Mucosa of descending colon (tissue), 3 donors: ENCODE measurements at places on chromosomes 7 and 10.

DNA sequence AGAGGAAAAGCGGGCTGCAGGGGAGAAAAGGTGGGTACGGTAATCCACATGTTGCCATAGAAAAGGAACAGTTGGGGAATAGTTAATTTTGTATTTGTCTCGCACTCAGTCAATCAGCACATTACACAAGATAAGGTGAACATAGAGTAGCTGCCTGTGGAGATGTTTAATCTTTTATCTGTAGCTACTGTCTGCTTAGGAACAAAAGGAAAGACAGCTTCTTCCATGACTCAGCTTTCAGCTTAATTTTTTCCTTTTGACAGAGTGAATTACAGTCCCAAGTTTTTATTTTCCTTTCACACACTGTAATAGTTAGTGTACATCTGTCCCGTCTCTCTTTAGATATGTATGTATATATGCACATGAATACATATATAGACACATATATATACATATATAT is 39.3 kb upstream of the PODXL start:
- DNase-seq = no peak

DNA sequence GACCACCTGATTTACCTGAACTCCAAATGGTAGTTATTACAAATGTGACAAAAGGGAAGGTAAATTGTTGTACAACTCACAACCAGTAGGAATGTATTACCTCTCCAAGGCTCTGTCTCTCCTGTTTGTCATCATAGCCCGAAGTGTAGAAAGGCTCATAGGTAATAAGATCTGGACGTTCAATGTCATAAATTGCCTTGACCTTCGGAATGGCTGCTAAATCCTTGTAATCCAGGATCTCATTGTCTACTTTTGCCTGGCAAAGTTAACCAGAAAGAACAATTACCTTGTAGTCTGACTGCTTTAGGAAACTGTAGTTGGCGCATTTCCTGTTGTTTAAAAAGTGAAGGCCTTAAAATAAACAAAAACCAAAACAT is 68.6 kb upstream of the AFAP1L2 start:
- DNase-seq = no peak

DNA sequence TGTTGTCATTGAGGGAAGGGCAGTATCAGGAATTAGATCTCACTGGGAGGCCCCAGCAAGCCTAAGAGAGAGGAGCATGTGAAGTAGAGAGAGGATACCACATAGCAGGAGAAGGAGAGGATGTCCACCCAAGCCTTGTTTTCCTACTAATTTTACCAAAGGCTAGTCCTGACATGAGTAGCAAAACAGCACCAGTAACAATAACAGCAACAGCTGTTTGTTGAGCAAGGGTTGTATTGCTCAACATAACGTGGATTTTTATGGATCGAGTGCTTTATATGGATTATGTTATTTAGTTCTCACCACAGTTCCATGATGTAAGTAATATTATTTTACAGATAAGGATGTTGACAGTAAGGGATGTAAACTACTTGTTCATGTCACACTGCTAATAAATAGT is 135.2 kb upstream of the DLX6 start:
- no peak for DNase-seq

DNA sequence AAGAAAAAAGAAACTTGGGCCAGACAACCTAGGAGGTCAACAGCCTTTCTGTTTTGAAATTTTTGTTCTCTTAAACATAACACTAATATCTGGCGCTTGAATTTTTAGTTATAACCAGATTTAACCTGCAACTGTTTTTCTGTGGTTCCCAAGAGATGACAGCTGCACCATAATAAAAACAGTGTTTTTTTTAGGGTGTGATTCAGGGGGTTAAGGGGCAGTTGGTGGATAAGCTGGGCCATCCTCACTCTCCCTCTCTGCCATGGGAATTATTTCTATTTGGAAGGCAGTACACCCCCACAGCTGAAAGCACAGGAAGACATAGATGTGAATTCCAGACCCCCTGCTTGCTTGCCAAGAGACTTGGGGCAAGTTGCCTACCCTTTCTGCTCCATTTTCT is 20.1 kb upstream of the TM9SF3 start:
- DNase-seq = no peak

GRCh38 chr7:157990881-157991250 is 596.8 kb downstream of the PTPRN2 start:
- DNase-seq = no peak

GRCh38 chr10:31773749-31774298 is 154.8 kb downstream of the ARHGAP12 start:
- DNase-seq = no peak

DNA sequence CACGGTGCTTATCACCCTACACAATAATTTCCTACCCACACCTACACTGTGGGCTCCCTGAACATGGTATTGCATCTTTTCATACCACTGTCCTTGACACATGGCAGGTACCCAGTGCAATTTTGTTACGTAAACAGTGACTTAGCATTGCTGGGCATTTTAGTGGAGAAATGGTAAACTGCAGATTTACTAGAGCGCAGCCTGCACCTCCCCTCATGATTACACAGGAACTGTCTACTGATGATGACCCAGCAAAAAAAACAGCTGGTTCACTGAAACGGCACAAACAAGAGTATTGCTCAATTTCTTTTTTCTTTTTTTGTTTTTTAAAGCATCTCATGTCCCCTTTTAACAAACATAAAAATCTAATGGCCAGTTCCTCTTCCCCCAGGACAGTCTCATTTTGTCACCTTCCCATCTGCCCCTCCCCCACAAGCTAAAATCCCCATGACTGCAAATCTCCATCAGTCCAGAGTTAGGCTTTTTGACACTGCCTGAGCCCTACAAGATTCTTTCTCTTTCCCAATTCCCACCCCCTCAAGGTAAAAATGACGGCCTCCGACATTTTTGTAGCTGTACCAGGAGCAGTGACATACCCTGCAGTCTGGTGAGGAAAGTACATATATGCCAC is 2.8 kb downstream of the ZNF746 start:
- no peak for DNase-seq

GRCh38 chr10:114388275-114388674 is 16.0 kb downstream of the AFAP1L2 start:
- no peak for DNase-seq

DNA sequence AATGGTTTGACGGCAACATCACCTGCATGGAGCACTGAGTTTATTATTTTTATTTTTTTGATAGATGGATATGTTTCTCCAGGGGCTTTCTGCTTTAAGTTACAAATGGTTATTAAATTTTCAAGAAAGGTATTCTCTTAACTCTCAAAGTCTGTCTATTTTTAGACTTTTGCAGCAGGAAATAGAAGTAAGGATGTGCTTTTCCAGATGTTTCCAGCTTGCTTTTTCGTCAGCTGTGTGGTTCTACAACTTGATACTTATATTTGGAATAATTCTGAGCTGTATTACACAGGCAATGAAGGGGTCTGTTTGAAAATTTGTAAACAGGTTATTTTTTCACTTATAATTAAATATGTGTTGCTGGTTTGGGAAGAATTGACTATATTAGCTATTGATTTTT is 69.0 kb downstream of the CACNB2 start:
- no peak for DNase-seq

- DNase-seq = no peak
These were observed 58.4 kb downstream of the C10orf105 start for GRCh38 chr10:71661060-71661622.

- DNase-seq = no peak
These were observed 251.4 kb upstream of the SEMA3C start for GRCh38 chr7:81170291-81170690.

- DNase-seq = no peak
These were observed 42.3 kb downstream of the RHOBTB1 start for GRCh38 chr10:60901561-60902235.

DNA sequence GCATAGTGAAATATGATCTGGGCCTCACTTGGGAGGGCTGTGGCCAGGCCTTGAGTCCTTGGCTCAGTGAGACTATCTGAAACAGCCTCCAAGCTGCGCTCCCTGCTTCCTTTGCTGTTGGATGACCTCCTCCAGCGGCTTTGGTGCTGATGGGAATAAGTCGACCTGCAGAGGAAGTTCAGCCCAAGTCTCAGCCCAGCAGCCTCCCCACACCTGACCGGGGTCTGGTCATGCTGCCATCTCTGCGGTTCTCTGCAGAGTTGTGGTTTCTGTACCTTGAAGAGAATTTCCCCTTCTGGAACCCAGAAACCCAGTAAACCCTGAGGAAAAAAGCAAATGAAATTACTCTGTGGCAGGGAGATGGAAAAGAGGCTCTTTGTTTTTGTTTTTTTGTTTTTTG is 4.6 kb upstream of the RBAK start:
- no peak for DNase-seq
